ENCODE measurements at places on chromosomes 5 and 9.

GRCh38 chr5:52770287-52770939 lies 17.3 kb upstream of the ITGA1 start:
- DNase-seq, result no peak

DNA sequence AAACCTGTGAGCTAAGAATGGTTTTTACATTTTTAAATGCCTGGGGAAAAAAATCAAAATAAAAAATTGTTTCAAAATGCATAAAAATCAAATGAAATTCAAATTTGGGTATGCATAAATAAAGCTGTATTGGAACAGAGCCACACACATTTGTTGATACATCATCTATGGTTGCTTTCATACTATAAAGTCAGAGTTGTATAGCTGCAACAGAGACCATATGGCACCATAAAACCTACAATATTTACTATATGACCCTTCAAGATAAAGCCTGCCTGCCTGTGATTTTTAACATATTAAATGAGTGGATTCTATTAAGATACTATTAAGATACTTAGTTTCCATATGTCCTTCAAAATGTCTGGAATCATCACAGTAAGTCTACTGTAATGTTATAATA lies 40.0 kb downstream of the AUH start:
- DNase-seq, result no peak

GRCh38 chr5:162683284-162683683 lies 615.7 kb downstream of the GABRG2 start:
- DNase-seq, result no peak

GRCh38 chr9:75072895-75073294 lies 15.1 kb downstream of the NMRK1 start:
- DNase-seq, result no peak

DNA sequence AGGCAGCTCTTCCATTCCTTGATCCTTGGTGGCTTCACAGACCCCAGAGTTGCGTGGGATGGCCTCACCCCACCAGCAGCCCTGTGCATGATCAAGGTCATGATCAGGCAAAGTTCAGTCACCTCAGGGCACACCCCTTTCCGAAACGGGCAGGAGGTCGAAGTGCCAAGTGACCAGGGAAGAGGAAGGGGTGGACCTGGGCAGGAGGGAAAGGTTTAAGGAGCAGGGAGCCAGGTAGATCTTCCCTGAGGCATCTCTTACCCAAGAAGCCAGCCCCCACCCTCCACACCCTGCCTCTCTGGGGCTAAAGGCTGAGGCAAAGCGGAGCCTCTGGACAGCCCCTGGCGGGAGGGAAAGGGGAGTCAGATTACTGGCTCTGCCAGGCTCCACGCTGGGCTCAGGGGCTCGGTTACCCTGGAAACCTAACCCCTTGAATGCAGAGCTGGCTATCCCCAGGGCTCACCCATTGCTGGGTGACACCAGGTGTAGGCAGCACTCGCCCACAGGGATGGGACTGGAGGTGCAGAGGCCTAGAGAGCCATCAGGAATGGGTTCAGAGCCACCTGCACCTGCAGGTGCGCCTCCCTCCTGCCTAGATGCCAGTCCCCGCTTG lies 3.6 kb downstream of the MGAT4B start:
- peak; percentile 45 for DNase-seq

GRCh38 chr5:73325546-73325945 lies 123.0 kb downstream of the FOXD1 start:
- DNase-seq, result no peak

DNA sequence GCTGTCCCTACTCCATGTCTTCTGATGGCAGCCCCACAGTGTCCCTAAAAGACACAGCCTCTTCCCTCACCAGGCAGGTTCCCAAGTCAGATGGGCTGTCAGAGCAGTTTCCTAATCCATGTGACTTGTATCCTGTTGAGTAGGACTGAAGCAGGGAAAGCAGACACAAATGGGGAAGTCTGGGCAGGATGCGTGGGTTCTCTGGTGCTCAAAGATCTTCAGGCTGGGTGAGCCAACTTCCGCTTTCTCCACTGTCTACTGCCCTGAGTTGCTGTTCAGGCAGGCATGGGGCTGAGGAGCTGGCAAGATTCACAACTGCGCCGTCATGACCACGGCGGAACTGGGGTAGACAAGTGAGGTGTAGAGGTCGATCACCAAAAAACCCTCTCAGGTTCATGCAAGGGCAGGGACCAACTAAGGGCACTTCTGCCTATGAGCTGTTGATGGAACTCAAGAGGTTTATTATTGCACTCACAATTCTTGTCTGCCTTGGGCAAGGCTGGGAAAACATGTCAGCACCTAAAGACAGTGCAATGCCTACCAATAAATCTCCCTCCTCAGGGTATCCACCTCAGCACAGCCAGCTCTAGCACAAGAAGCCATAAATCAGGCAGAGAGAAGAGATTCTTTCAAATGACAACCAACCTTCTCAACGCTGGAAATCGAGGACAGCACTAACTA lies 83.4 kb downstream of the RAPGEF1 start:
- peak; percentile 91 for DNase-seq

DNA sequence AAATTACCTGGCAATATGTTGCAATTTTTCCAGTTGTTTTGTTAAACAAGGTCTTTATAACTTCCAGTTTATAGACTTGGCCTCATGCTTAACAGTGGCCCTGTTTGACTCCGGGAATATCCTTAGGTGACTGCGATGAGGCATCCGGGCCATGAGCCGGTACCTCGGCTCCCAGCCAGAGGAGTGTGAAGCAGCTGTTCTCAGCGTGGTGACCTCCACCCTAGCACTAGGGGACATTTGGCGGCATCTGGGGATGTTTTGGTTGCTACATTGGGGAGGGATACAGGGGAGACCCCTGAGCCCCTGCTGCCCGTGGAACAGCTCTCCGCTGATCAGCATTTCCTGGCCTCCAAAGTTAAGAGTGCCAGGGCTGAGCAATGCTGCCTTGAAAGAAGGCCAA lies 533.4 kb downstream of the IRX1 start:
- no peak for DNase-seq

DNA sequence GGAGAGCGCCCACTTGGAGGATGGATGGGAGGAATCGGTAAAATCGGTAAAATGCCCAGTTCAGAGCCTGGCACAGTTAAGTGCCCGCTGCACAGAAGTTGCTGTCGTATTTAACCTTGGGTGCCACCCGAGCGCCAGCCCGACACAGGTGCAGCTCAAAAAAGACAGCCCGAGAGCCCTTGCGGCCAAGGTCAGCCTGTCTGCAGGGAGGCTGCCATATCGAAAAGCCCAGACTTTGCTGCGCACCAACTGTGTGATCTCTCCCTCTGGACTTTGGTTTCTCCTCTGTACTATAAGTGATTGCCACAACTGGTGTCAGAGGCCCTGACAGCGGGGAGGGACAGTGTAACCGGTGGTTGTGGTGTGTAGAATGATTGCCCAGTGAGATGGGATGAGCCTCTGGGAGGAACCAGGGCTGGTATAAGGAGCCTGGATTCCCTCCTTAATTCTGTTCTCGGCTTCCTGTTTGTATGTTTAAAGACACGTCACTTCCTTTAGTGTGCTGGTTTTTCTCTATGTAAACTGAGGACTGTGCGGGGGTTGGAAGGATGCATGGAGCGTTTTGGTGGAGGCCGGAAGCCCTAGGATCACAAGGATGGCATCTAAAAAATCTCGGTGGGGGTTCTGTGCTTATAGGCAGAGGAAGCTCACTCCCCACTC lies 792 bp downstream of the NTMT1 start:
- peak; percentile 44 for DNase-seq

DNA sequence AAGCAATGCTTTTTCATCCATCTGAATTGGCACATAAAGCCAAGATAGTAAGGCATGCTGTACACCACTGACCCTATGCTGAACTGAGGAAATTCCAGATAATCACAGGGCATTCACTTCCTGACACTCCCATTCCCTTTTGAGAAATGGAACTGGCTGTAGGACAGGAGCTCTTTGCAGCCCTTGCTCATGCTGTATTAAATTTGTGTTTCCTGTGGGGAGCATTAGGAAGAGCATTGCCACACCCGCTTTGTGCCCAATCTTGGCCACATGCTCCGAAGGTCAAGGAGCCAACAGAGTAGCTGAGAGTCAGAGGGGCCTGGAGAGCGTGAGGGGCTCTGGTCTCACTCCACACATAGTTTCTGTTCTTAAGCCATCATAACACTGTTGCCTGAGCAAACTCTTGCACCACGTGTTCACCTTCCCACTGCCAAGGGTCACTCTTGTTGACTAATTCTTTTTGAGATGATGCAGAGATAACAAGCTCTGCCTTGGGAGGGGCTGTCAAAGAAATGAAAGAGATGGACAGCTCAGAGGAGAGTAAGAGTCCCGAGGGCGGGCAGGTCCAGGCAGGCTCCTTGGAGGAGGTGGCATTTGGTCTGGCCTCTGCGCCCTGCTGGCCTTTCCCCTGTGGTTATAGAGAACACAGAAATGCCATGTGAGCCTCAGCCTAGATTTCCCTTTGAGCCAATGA lies 31.7 kb upstream of the ARAP3 start:
- DNase-seq, result no peak

DNA sequence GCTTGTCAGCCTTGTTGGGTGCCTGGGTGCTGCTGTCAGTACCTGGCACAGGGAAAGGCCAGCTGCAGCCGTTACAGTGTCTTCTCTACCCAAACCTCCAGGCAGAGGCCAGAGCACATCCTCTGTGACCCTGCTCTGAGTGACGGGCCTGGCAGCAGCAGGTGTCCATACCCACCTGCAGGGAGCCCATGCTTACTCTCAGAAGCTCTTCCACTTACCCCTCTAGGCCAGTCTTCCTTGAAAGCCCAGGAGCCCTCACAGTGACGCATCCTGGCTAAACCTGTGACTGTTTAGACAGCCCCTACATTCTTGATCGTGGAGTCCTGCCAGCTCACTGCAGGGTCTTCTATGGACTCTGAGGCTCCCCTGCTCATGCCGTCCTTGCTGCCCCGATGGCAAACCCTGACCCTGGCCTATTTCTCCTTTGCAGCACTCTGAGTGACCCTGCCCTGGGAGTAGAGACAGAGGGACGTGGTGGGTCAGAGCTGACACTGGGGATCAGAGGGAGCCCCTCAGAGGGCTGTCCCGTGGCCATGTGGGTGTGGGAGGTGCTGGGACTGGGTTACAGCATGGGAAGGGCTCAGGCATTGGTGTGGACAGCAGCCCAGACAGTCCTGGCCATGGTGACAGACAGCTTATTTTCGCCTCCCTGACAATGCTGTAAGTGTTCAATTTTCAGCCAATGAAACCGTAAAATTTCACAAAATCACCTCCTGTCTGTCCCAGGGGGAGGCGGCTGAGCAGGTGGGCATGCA lies 67.6 kb upstream of the RNF130 start:
- no peak for DNase-seq

DNA sequence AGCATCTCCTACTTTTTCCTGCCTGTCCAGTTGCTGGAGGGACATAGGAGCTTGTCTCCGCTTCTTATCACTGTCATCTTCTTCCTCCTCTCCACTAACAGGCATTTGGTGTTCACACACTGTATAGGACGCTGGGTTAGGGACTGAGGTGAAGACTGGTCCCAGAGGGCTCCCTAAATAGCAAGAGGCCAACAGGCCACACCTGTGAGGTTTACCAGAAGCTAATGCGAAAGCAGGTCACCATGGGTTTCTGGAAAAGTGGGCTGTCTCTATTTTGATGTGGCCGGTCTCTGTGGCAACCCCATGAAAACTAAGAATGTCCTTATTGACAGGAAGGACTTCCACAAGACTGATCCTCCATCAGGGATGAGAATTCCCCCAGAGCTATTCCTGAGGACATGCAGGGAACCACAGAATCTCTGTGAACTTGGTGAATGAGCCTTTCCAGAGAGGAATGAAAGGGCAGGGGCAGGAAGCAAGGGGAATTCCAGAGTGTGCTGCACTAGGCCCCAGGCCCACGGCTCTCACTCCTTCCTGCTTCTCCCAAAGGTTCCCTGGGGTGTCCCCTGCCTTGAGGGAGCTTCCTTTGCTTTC lies 61.7 kb downstream of the DAP start:
- no peak for DNase-seq

- DNase-seq, result no peak
Observed at GRCh38 chr5:119302916-119303897, 52.6 kb upstream of the TNFAIP8 start.

DNA sequence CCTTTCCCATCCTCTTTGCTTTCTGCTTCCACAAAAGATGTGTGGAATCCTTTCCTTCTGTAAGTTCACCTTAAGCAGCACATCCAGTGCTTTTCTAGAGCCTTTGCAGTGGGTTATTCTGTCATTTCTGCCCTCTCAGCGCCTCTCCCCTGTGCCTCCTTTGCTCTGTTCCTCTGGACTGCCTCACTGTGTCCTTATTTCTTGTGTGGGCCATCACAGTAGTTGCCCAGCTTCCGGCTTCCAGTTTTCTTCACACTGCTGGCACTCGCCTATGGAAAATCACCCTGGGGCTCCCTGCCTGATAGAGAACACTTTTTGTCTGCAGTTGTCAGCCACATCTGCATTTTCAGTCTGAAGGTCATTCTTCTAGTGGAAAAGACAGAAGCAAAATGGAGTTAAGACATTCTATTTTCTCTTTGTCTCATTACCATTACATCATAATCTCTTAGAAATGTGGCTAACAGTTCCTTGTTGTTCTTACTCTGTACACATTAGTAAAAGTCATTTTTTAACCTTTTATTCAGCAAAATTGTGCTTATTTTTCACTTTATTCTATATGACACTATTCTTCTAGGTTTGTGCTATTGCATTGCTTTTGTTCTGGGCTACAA lies 64.1 kb upstream of the ZNF608 start:
- no peak for DNase-seq

DNA sequence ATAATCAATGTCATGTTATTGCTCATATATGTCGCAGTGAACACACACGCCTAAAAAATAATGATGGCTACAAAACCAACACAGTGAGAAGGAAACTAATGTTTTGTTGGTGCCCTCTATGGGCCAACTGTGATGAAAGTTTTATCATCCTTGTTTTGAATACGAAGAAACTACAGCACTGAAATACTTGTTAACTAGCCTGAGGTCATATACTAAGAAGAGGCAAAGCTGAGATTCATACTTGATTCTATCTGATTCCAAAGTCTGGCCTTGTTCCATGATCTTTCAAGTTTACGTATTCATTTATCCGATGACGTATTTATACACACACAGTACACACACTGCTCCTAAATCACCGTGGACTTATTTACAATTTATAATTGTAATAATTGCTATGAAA lies 16.1 kb upstream of the DRD1 start:
- no peak for DNase-seq

DNA sequence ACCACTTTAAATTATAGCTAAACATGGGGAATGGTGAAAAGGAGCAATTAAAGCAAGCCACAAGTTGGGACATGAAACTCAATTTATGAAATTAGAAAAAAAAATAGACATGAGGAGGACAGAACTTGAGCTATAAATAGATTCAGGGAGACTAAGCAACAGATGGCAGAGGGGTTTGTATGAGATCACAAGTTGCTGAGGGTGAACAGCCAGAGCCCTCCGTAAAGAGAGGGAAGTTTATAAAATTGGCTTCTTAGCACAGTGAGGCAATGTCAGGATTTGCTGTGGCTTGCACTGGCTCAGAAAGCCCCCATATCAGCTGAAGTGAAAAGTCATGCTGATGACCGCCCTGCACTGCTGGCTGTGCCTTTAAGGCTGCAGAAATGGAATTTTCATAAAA lies 443.4 kb upstream of the CD180 start:
- DNase-seq, result no peak

All from Right ventricle myocardium inferior (tissue), 1 donor.